ENCODE measurements at places on chromosomes 11 and 22.

DNA sequence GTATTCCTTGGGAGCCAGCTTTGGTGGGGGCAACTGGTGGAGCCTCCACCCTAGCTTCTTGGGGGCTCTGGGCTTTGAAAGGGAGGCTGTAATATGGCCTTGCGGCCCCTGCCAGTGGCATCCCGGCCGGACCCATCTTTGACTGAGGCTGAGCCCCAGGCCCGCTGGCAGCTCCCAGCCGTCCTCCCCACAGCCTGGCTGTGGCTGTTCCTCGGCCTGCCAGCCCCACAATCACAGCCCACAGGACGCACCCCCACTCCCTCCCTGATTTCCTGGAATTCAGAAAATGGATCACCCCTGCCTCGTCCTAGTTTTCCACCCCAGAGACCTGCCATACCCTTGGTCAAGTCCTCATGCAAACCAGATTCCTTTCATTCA is 23.2 kb downstream of the SERPINH1 start:
- DNase-seq = no peak

- DNase-seq = no peak
These were observed 821 bp downstream of the GAL3ST1 start for GRCh38 chr22:30573594-30574094.

DNA sequence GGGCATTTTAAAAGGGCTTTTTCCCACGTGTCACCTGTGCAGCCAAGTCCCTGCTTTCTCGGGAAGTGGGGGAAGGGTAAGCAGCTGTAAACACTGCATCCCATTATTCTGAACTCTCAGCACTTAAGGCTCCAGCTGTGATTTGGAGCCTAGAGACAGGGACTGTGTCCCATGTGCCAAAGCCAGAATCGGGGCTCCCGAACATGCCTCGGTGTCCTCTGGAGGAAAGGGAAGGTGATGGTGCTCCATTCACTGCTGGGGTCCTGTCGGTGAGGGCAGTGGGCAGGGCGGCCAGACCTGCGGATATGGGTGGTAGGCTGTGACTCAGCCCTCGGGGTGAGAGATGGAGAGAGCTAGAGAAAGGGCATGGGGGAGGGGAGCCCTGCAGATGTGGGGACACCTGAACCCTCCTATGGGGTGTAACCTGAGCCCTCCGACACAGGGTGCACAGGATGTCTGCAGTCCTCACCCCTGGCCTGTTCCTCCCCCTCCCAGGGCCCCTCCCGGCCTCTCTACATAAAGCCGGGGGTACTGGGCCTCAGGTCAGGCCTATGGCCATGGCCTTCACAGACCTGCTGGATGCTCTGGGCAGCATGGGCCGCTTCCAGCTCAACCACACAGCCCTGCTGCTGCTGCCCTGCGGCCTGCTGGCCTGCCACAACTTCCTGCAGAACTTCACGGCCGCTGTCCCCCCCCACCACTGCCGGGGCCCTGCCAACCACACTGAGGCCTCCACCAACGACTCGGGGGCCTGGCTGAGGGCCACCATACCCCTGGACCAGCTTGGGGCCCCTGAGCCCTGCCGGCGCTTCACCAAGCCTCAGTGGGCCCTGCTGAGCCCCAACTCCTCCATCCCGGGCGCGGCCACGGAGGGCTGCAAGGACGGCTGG is 31.8 kb downstream of the CAPN1 start:
- DNase-seq = no peak

DNA sequence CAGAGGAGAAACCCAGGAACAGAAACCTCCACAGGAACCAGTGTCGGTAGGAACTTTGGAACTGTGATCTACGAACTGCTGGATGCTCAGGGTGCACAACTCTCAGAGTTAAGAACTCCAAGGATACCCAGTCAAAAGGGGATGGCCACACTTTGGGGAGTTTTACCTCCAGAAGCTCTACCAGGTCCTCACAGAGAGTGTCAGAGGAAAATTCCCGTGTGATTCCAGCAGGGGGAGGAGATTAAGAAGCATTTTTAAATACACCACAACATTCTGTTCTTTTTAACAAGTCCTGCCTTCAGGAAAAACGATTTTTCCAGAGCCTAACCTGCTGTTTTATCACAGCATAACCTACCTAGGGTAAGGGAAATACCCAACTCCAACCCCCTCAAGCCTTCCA is 104.0 kb downstream of the SOX6 start:
- DNase-seq = no peak

DNA sequence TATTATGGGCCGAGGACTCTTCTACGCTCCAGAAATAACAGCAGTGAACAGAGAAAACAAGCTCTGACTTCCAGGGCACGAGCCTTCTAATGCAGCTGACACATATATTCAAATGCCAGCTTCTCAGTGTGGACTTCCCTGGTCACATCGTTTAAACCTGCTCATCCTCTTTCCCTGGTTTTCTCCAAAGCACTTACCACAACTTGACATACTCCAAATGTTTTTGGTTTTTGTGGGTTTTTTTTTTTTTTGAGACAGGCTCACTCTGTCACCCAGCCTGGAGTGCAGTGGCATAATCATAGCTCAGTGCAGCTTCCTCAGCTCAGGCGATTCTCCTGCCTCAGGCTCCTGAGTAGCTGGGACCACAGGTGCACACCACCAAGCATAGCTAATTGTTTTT is 105.5 kb downstream of the MICAL3 start:
- DNase-seq = no peak

GRCh38 chr11:110463153-110463552 is 33.4 kb downstream of the FDX1 start:
- peak; percentile 18 for DNase-seq

GRCh38 chr22:32911503-32911902 is 110.0 kb downstream of the TIMP3 start:
- no peak for DNase-seq

GRCh38 chr22:30000566-30000965 is 79.7 kb upstream of the HORMAD2 start:
- DNase-seq = no peak

- DNase-seq = no peak
These were observed 201.0 kb downstream of the SNX19 start for GRCh38 chr11:130715085-130715876.

GRCh38 chr11:1263010-1263409 is 40.1 kb downstream of the MUC5B start:
- no peak for DNase-seq

DNA sequence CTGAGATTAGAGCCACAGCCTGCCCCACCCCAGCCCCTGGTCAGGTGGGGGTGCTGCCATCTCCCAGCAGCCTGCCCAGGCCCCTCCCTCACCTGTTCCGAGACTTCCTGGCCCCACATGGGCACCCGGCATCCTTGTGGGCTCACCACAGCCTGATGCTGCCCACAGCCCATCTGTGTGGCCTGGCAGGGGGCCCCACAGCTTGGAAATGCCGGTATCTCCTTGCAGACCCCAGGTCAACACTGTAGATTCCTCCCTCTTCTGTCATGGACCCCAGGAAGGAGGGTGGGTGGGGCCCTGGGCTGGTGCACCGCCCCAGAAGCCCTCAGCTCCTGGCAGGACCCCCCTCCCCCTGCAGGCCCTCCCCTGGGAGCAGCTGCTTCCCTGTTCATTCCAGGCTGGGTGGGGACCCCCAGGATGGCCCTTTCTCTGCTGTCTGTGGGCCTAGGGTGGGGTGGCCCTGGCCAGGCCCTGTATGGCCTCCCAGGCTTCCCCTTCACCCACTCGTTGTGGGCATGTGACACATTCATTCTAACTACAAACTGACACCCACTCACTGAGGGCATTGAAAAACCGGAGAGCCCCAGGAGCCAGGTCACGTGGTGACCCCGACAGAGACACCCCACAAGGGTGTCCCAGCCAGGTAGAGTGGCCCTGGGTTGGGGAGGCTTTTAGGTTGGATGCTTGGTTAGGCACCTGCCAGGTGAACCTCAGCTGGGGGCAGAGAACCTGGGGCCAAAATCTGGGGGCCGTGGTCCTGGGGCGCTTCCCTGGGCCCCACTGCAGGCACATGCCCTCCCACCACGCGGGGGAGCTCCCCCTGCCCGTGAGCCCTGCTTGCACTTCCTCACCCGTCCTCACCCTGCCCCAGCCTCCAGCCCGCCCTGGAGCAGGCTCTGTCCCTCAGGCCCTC is 44.1 kb upstream of the CCDC188 start:
- no peak for DNase-seq

- DNase-seq = no peak
These were observed 84.8 kb upstream of the HTATIP2 start for GRCh38 chr11:20278727-20279126.

- DNase-seq = no peak
These were observed 70.4 kb downstream of the IGLL1 start for GRCh38 chr22:23509571-23510302.

GRCh38 chr11:86571273-86571948 is 101.0 kb downstream of the ME3 start:
- DNase-seq = no peak

GRCh38 chr11:1152316-1153104 is 5.2 kb upstream of the MUC5AC start:
- DNase-seq = peak; percentile 12

GRCh38 chr22:36221799-36222751 is 17.3 kb downstream of the APOL2 start:
- no peak for DNase-seq

All from central memory CD8-positive, alpha-beta T cell (primary cell).